Stimulated activated CD8-positive, alpha-beta memory T cell treated with anti-CD3 and anti-CD28 coated beads, Interleukin-7, amount 100 ng/mL, for 1 hour (primary cell): ENCODE measurements at places on chromosomes 4 and X.

- DNase-seq = no peak
Observed at GRCh38 chr4:127781300-127782024, 660 bp upstream of the HSPA4L start.

DNA sequence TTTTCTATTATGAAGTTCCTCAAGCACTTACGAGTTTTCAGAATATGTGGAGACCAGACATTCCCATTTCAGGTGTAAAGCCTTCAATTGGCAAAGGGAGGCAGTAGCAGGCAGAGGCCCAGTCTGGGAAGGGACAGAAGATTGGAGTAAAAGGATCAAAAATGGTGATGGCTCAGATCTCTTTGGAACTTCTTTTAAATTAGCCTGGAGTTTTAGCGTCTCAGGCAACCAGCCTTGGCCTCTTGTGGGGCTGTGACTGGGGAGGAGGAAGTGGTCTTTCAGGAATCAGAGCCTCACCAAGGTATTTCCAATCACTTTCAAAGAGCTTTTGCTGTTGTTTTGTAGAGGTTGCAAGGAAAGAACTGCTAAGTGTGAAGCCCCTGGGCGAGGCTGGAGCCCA is 239.1 kb downstream of the FRAS1 start:
- DNase-seq = no peak

GRCh38 chr4:19924761-19925160 is 326.9 kb upstream of the SLIT2 start:
- no peak for DNase-seq

DNA sequence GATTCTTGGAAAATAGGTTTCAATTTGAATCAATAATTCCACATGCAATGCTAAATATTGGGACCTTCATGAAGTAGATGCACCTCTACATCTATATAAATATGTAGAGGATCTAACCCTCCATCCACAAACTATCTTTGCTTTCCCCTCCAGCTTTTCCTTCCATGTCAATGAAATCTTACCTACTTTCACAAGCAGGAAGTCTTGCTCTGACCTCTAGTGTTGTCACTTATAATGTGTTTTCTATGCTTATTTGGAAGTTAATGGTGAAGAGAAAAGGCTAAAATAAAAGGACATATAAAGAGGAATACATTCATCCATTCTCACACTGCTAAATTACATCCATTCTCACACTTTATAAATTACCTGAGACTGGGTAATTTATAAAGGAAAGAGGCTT is 472.7 kb upstream of the DIAPH2 start:
- no peak for DNase-seq

GRCh38 chr4:70303090-70303489 is 31.7 kb upstream of the CABS1 start:
- no peak for DNase-seq

GRCh38 chr4:41176340-41176739 is 38.0 kb downstream of the APBB2 start:
- DNase-seq = no peak

DNA sequence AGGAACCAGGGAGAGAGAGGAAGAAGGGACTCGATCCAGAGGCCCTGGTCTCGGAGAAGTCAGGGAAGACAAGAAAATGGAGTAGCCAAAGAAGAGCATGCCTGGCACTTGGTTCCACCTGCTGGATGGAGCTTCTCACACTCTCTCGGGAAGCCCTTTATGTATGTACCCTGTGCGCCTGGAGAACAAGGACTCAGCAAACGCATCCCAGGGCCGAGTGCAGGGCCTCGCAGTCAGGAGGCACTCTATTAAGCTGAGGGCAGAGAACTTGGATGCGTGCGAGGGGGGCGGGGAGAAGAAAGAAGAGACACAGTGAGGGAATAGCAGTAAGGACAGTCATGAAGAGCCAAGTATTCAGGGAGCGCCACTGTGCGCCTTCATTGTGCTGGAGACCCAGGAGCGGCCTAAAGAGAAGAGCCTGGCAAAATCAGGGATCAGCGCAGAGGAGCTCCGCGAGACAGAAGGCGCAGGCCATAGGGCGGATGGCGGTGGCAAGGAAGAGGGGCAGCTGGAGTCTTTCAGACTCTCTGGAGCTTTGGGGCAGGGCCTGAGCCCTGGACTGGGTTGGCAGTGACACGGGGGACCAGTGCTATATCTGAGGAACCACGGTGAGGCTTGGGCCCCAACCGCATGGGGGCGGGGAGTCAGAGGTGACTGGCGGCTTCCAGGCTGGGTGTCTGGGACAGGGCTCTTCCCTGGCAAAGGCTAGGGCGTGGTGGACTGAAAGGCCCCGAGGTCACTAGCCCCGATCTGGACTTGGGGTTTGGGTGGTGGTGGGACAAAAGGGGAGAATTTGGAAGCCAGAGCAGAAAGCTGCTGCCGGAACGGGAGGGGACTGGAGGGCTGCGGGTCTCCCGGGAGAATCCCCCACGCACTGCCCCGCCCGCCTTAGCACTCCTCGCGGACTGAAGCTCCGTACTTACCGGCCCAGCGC is 1.9 kb upstream of the SEPTIN6 start:
- no peak for DNase-seq

DNA sequence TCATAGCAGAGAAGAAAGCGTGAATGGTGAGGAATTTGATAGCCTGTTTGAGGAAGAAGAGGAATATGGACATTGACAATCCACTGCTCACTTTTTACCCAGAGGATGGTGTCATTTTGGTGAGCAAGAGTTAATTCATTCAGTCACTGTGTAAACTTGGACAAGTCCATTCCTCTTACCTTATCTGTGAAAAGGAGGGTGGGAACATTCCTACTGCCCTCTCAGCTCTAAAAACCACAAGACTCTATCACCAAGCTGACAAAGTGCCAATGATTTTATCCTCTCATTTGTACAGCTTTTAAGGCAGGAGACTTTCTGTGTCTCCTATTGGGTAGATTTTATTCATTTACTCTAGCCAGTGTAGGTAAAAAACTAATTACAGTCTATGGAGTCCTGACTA is 103.8 kb downstream of the LUZP4 start:
- DNase-seq = no peak

DNA sequence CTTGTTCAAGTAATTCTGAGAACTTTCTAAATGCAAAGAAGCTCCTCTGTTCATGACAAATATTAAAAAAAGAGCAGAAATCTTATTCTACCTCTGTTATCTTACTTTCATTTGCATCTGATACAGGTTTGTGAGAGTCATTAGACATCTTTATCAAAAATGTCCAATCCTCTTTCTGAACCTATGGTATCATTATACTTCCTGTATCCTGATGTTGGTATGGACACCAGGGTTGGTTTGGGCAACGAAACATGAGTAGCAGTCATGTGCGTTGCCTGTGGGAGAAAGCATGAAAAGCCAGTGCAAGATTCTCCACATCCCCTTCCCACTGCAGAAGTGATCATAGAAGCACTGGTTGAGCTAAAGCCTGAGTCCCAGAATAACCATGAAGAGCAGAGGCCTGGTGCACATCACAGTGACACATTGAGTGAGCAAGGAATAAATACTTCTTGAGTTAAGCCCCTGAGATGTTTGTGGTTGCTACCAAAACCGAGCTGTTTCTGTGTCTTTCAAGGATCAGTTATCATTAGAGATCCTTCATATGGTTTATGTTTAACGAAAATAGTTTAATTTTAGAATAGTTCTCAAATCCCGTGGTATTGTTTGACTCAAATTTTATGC is 197.2 kb downstream of the BANK1 start:
- no peak for DNase-seq

- no peak for DNase-seq
Observed at GRCh38 chr4:82708982-82709381, 89.6 kb downstream of the SCD5 start.

GRCh38 chr4:166146806-166147540 is 273.9 kb downstream of the TLL1 start:
- no peak for DNase-seq

- DNase-seq = no peak
Observed at GRCh38 chr4:47839259-47839658, 1.4 kb upstream of the CORIN start.

DNA sequence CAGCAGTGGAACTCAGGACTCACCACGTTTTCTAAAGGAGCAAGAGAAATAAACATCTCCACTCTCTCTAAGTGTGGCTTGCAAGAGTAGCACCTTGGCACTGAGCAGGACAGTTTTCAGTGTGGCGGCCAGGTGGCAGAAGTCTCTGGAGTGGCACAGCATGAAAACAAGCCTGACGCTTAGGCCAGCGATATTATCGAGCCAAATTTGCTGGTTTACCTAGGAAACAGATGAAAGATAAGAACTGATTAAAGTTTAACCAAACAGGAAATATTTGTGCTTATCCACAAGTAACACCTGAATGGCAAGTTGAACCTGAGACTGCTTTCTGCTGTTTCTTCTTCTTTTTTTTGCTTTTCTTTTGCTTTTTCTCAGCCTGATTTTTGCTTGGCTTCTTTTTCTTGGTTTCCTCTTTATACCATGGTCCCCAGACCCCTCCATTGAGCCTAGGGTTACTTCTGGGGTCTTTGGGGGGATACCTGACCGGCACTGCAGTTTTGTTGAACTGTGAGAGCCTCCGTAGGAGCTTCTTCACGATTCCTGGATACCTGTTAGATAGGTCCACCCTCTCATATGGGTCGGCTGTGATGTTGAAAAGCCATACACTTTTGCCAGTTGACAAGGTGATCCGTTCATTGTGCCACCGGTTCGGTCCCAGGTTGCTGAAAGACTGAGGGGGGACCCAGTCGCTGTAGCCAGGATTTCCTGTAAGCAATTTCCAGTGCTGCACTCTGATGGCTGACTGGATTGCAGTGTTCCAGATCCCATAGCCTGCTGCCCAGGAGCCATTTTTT is 77.3 kb downstream of the ARSJ start:
- peak; percentile 46 for DNase-seq

- DNase-seq = no peak
Observed at GRCh38 chr4:122602277-122603142, 18.4 kb downstream of the IL21 start.

DNA sequence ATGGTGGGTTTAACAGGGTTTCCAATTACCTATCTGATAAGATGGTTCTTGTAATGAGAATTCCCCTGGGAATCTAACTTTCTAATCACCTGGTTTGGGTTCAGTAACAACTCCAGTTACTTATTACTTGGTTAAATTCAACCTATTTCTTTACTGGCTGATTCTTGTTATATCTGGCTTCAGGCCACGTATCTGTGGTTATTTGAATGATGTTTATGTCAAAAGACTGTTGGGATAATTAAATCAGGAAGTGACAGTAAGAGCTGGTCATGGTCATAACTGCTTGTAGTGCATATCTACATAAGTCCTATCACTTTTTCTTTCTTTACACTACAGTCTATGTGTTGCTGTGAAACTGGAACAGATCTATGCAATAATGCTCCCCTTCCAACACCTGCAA is 108.1 kb downstream of the MID1 start:
- no peak for DNase-seq

DNA sequence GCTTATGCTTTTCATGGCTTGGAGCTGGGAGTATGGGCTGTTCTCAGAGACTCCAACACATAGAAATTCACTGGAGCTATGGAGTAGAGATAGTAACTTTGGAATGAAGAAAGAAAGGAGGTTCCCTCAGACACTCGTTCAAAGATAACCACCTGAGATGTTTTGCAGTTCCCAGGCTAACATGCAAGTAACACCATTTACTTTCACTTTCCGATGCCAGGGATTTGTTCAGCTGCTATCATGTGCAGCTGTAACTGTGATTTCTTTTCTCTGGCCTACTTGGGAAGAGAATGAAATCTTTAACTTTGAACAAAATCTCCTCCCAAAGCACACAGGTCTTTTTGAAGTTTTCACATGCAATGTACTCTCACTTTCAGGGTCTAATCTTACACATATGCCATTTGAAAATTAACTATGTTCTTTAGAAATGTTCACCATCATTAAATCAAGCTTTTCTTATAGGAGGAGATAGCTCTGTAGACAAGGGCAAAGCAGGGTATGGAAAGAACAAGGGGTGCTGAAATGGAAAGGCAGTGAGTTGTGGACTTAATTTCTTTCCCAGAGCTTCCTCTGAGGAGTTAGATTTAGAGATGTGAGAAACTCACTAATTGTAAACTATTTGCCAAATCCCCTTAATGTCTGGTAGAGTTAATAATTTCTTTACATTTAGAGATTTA is 514.3 kb downstream of the PDHA2 start:
- DNase-seq = no peak

DNA sequence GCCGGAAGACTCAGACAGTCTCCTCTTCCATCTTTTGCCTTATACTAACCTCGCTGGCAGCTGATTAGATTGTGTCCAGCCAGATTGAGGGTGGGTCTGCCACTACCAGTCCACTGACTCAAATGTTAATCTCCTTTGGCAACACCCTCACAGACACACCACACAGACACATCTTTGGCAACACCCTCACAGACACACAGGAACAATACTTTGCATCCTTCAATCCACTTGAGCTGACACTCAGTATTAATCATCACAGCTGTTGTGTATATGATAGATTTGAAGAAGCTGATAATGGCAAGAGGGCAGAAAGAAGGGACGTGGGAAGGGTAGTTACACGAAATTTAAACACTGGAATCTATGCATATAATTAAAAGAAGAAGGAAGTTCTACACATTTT is 139.5 kb downstream of the ANKRD50 start:
- no peak for DNase-seq

DNA sequence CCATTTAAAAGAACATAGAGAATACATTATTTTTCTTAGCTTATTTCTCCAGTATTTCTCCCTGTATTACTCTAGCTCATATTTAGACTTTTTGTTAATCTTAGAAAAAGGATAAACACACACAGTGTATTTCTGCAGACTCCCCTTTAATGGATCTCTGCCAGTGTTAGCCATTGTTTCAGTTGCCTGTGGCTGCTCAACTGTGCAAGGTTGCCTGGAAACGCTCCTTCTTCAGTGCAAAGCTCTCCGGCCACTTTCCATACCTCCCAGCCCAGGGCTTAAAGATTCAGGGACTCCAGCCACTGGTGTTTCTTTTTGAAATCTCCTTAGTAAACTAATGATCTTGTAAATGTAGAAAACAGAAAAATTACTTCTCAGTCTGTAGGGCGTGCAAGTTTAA is 104.9 kb downstream of the SLIT2 start:
- no peak for DNase-seq

- DNase-seq = no peak
Observed at GRCh38 chr4:2583517-2583916, 47.1 kb downstream of the FAM193A start.

DNA sequence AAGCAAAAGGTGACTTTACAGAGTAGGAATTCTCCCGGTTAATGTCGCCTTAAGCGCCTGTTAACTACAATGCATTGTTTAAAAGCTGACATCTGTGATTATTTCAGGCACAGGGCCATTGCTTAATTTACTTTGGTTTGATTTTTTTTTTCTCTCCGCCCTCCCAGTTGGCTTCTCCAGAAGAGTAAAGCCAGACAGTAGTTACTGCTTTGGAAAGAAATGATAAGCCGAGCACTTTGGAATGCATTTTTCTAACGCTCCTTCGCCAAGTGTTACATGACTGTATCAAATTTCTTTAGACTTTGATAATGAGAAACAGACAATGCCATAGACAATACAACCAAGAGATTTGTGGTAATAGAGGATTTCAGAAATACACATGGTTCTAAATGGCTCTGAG is 383.0 kb upstream of the TENM3 start:
- no peak for DNase-seq

DNA sequence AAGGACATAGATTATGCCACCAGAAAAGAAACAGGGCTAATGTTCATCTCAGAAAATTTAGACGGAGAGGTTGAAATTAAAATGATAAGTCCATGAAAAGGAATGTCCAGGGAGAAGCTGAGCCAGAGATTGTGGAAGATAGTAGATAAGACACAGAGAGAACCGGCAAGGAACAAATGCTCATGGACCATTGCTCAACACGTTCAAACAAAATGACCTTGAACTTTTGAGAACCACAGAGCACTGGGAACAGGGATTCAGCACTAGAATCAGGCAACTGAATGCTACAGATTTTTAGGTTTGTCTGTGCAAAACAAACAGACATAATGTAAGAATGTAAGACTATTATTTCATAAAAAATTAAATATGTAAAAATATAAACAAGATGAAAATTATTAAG is 206.3 kb downstream of the PDGFC start:
- DNase-seq = no peak
